Stimulated activated naive CD8-positive, alpha-beta T cell treated with anti-CD3 and anti-CD28 coated beads, Interleukin-15, Interleukin-2, amounts not matched to agents 100 U/mL and 50 U/mL, for 24 hours (primary cell): ENCODE measurements at places on chromosomes 1 and 21.

- no peak for DNase-seq
Measured at GRCh38 chr1:31227891-31228568, 11.7 kb downstream of the NKAIN1 start.

DNA sequence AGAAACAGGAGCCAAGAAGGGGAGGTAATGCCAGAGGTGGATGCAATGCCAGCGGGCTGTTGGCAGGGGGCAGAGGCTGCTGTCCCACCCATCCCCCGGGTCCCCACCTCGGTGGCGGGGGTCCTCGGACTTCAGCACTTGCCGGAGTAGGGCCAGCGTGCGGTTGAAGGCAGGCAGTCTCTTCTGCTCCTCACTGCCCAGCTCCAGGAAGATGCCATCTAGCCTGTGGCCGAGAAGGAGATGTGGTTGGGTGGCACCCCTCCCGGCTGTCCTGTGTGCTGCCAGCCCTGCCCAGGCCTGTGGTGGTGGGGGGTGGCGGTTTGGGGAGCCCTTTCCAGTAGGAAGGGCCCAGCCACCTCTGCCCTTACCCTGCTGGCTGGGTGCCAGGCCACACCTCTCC lies 13.5 kb downstream of the TTC22 start:
- no peak for DNase-seq

GRCh38 chr1:239733995-239734394 lies 347.6 kb downstream of the CHRM3 start:
- no peak for DNase-seq

DNA sequence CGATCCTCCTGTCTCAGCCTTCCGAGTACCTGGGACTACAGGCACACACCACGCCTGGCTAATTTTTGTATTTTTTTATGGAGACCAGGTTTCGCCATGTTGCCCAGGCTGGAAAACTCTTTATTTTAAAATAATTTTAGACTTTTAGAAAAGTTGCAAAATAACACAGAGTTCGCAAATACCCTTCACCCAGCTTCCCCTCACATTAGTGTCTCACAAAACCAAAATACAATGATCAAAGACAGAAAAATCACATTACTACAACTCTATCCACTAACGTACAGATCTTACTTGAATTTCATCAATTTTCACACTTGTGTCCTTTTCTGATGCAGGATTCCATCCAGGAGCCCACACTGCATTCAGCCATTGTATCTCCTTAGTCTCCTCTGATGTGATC lies 58.8 kb upstream of the ERRFI1 start:
- DNase-seq = no peak

DNA sequence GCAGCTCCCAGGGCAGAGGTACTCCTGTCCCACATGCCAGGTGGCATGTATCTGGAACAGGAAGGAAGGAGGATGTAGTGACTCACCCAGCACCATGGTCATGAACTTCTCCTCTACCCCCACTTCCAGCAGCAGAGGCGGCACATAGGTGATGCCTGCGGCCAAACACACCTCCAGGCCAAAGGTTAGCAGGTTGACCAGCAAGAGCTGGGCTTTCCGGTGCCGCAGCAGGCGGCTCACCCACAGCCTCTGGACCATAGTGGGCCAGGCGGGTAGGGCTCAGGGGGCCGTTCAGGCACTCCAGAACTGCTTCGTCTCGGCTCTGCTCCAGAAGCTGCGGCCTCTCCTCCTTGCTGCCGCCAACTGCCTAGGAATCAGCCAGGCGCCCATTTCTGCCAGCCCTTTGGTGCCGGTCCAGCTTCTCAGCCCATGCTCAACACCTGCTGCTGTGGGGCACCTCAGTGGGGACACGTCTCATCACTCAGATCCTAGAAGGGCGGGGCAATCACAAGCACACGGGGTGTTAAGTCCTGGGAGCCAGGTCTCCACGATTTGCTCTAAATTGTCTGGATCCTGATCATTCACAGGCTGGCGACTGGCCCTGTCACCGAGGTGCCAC lies 15.8 kb downstream of the SLC45A3 start:
- no peak for DNase-seq

GRCh38 chr1:156642265-156643048 lies 540 bp downstream of the BCAN start:
- DNase-seq = no peak

DNA sequence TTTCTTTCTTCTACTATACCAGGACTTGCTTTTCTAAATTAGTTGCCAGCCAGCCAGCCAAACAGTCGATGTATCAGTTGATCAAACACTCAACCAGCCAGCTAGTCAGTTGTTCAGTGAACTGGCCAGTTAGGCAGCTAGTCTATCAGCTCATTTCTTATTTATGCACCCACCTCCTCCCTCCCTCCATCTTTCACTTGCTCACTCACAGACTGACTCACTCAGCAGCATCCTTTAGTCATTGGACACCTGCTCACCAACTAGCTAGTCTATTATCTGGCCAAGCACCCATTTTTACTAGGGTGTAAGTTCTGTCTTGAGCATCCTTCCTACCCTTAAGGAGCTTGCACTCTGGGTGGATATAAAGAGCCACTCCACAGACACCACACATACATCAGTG lies 5.9 kb upstream of the SPRR4 start:
- no peak for DNase-seq

- no peak for DNase-seq
Measured at GRCh38 chr1:162094723-162095122, 25.2 kb downstream of the NOS1AP start.

GRCh38 chr1:71956613-71957285 lies 325.6 kb downstream of the NEGR1 start:
- DNase-seq = no peak

DNA sequence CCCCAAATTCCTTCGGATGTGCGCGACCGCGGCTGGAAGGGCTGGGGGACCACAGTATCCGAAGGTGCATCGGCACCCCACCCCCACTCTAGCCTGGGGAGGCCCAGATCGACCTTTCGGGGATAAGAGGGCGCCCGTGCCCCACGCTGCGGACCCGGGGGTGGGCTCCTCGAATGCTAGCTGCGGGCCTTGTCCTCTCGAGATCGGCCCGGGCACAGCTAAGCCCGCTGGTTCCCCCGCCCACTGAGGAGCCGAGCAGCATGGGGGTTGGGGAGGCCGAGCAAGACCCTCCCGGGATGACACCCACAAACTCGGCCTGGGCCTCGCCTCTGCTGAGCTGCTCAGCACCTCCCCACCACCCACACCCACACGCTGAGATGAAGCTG lies 653 bp upstream of the IFFO2 start:
- peak; percentile 42 for DNase-seq

DNA sequence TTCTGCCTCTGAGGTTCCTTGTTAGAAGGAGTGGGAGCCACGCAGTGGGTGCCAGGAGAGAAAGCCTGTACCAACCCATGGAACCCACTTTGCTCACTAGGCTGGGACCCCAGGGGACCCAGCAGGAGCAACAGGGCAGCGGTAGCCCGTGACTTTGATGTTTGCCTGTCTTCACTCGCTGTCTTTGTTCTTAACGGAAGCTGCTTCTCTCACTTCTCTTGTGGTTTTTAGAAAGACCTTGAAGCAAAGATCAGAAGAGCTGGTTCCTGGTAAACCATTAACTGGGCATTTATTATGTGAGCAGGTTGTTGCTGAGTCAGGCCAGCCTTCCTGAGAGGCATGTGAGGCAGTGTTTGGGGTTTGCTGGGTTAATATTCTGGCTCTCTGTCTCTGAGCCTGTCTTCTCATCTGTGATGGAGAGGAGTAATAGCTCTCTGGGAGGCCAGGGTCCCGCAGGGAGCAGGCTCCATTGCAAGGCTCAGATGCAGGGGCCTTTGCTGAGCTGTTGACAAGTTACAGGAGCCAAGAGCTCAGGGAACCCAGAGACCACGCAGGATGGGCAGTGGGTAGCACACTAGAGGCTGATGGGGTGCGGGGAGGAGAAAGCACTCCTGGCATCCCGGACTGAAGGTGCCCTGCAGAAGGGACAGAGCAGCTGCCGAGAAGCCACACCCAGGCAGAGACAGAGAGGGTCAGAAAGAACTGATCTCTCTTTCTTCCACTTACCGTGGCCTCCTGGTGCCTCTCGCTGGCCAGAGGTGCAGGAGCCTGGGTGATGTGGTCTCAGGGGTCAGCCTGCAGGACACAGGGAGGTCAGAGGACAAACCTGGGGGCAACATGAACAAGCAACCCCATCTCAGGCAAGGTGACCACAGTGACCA lies 367.5 kb upstream of the C1orf174 start:
- DNase-seq = no peak

DNA sequence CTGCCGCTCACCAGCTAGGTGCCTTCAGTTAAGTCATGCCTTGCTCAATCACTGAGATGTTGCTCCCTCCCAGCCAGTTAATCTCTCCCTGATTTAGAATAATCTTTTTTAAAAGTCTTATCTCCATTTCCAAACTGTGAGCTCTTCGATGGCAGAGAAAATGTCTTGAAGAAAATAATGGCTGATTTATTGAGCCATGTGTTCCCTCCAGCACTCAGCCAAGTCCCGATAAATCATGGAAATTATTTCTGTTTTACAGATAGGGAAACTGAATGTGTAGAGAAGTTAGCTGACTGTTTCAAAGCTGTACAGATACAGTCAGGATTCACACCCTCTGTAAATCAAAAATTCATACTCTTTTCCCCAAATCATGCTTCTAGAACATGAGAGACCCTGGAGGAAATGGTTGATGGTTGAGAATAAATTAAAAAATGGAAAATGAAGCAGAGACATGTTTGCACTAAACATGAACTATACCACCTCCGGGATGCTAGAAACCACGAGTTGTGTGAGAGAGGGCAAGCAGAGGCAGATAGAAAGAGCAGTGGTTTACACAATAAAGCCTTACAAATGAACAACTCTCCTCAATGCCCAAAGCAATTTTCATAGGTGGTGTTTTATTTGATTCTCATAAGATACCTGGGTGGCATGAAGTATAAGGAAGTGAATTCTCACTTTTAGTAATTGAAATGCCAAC lies 376.4 kb downstream of the PLPP3 start:
- DNase-seq = no peak

DNA sequence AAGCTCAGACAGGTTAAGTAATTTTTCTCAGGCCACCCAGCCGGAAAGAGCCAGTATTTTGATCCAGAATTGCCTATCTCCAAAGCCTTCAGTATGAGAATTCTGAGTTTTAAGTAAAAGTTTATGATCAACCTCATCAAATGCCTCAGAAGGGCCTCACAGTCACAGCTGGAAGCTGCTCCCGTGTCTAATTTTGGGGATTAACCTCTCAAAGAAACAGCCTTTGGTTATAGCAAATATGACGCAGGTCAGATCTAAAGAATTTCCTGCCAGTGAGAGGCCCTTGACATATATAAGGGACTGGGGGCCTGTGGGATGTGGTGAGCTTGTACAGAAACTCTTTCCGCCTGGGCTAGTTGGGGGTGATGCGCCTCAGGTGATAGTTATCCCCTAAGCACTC lies 2.3 kb downstream of the EXTL1 start:
- DNase-seq = no peak

DNA sequence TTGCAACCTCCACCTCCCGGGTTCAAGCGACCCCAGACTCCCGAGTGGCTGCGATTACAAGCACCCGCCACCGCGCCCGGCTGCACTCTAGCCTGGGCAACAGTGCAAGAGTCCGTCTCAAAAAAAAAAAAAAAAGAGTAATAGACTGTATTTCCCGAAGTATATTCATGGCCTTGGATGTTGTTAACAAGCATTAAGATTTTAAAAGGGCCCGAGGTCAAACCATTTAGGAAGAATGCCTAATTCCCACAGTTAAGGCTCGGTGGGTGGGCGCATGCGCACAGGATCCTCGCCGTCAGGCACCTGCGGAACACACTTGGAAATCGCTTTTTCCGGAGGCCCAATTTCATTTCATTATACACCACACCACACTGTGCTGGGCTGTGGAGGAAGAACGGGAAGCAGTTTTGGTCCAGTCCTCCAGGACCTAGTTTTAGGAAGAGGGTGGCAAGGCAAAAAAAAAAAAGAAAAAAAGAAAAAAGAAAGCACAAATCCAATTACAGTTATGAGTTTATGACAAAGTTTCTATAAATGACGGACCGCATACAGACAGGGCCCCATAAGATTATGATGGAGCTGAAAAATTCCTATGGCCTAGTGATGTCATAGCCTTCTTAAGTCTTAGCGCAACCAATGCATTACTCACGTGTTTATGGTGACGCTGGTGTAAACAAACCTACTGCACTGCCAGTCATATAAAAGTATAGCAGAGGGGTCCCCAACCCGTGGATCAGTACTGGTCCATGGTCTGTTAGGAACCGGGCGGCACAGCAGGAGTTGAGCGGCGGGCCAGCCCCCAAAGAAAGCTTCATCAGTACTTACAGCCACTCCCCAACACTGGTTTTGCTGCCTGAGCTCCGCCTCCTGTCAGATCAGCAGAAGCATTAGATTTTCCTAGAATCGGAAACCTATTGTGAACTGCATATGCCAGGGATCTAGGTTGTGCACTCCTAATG lies 38.2 kb downstream of the H3-3A start:
- peak; percentile 60 for DNase-seq

- DNase-seq = no peak
Measured at GRCh38 chr21:27406300-27407009, 439.6 kb upstream of the ADAMTS5 start.

- no peak for DNase-seq
Measured at GRCh38 chr1:49160677-49161076, 384.0 kb upstream of the BEND5 start.

DNA sequence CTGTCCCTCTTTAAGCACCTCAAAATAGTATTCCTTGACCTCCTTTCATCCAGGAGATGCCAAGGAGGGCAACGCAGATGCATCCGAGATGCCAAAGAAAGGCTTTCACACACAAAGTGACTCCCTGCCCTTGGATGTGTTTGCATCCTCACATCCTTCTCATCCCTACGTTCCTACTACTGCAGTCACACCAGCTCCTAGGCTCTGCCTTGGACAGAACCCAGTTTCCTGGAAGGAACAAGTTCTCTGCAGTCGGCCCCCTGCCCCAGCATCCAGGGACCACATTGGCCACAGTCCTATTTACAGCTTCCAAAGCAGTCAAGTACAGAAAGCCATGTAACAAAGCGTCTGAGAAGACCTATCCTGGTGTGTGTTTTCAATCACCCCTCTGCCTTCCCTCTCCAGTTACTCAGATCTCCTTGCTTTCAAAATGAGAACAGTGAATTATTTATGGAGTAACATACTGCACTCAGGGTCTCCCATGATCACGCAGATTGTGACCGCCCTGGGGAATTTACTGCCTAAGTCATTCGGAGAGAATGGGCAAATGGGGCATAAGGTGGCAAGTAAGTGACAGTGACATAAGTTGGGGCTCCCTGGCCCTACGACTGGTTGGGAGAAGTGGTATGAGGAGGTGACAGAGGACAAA lies 21.8 kb upstream of the SRP9 start:
- no peak for DNase-seq

GRCh38 chr1:95653618-95654017 lies 419.6 kb downstream of the RWDD3 start:
- no peak for DNase-seq

DNA sequence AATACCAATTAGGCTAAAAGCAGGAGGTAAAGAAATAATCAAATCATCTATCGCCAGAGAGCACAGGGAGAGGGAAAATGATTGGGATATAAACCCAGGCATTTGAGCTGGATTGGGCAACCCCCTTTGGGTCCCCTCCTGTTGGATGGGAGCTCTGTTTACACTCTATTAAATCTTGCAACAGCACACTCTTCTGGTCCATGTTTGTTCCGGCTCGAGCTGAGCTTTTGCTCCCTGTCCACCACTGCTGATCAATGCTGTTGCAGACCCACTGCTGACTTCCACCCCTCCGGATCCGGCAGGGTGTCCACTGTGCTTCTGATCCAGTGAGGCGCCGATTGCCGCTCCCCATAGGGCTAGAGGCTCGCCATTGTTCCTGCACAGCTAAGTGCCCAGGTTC lies 493.8 kb downstream of the MATN1 start:
- DNase-seq = no peak
